ENCODE measurements at places on chromosomes 11 and 22. TPM values are rescaled to one million over a fixed set of nuclear protein-coding genes. Genes with fewer than 3 reads are reported as not detected.

The GPHA2 gene
- total RNA-seq = not detected

- H3K27ac ChIP-seq = no peak overlapping the region
- no peaks in the 10 kb centered on the region for H3K4me1 ChIP-seq
- H3K4me3 ChIP-seq = peak overlapping the region; percentile 43
- no peak for DNase-seq
- no peaks in the 10 kb centered on the region for H3K36me3 ChIP-seq
- no peaks in the 10 kb centered on the region for H3K27me3 ChIP-seq
Measured at GRCh38 chr11:35944503-35945136, 758 bp downstream of the LDLRAD3 start.

GRCh38 chr11:125085301-125086081, 22.4 kb downstream of the SLC37A2 start:
- peak; percentile 59 for DNase-seq
- no peaks in the 10 kb centered on the region for H3K4me1 ChIP-seq
- H3K4me3 ChIP-seq = no peak overlapping the region
- no peak overlapping the region for H3K27ac ChIP-seq
- H3K36me3 ChIP-seq = no peaks in the 10 kb centered on the region
- no peaks in the 10 kb centered on the region for H3K27me3 ChIP-seq

DNA sequence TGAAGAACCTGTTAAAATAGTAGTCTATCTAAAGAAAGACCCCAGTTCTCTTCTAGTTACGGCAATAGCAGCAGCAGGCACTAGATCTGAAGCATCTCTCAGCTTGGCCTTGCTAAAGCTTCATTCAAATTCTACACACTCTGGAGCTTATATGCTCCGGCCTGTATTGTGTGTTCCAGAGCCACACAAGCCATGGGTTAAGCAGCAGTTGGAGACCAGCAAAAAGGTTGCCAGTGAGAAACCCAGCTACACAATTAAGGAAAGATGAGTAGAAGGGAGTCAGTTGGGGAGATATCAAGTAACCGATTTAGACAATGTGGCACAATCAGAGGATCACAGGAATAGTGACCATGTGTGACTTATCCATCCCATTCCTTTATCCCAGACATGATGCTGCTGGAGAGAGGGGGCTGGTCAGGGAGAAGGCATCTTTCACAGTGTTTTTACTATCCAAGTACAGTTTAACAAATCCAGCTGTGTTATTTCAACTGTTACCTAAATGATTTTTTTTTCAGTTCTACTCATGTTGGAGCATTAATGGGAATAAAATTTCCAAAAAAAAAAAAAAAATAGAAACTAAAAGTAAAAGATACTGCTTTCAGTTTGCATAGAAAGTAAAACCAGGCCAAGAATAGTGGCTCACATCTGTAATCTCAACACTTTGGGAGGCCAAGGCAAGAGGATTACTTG, 41.0 kb downstream of the PAX6 start:
- H3K27ac ChIP-seq = no peak overlapping the region
- H3K4me1 ChIP-seq = no peaks in the 10 kb centered on the region
- DNase-seq = no peak
- no peaks in the 10 kb centered on the region for H3K36me3 ChIP-seq

The C11orf42 gene
- not detected for total RNA-seq

DNA sequence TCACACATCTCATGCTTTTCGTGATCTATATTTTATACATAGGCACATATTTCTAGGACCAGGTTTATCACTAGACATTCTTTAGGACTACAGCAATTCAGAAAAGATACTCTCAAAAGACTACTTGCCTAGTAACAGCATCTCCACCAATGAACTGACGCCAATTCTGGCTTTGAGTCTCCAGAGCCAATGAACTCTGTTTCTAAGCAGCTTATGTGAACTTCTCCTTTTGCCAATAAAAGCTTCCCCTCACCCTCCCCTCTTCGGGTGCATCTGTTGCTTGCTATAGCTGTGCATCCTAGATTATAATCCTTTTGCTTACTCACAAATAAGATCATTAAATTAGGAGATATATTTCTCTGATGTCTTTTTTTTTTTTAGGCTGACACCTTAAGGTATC, 11.4 kb upstream of the ANKK1 start:
- H3K36me3 ChIP-seq = no peaks in the 10 kb centered on the region
- no peaks in the 10 kb centered on the region for H3K4me1 ChIP-seq
- no peak overlapping the region for H3K4me3 ChIP-seq
- no peak overlapping the region for H3K27ac ChIP-seq
- no peak for DNase-seq

GRCh38 chr11:35747668-35748067, 85.1 kb downstream of the TRIM44 start:
- no peaks in the 10 kb centered on the region for H3K36me3 ChIP-seq
- H3K27ac ChIP-seq = no peak overlapping the region
- no peak overlapping the region for H3K4me3 ChIP-seq
- no peak for DNase-seq

- no peak overlapping the region for H3K4me3 ChIP-seq
- no peak overlapping the region for H3K27ac ChIP-seq
- no peaks in the 10 kb centered on the region for H3K36me3 ChIP-seq
- no peaks in the 10 kb centered on the region for H3K27me3 ChIP-seq
- no peak for DNase-seq
Measured at GRCh38 chr22:29944339-29944738, 61.4 kb downstream of the MTMR3 start.

Measured in sigmoid colon (tissue), 7 donors.